ENCODE measurements at places on chromosomes 2 and 18. TPM values are rescaled to one million over a fixed set of nuclear protein-coding genes. Genes with fewer than 3 reads are reported as not detected.
A peak's percentile ranks its signal among the peaks of the same experiment; 100 is the strongest.

- H3K27me3 ChIP-seq, result no peaks in the 10 kb centered on the region
- no peak overlapping the region for H3K27ac ChIP-seq
- no peaks in the 10 kb centered on the region for H3K36me3 ChIP-seq
- no peak overlapping the region for H3K4me3 ChIP-seq
These were observed 47.4 kb downstream of the GREB1 start for GRCh38 chr2:11581124-11581796.

GRCh38 chr2:191593622-191594385 is 84.1 kb upstream of the NABP1 start:
- no peak for DNase-seq
- no peaks in the 10 kb centered on the region for H3K27me3 ChIP-seq
- H3K4me1 ChIP-seq, result no peaks in the 10 kb centered on the region
- H3K36me3 ChIP-seq, result no peaks in the 10 kb centered on the region

GCFC2 gene
- 30.3 TPM for total RNA-seq

GCKR gene
- total RNA-seq, result not detected

M1AP gene
- total RNA-seq, result 0.94 TPM

KCMF1 gene
- 32.6 TPM for total RNA-seq

DNA sequence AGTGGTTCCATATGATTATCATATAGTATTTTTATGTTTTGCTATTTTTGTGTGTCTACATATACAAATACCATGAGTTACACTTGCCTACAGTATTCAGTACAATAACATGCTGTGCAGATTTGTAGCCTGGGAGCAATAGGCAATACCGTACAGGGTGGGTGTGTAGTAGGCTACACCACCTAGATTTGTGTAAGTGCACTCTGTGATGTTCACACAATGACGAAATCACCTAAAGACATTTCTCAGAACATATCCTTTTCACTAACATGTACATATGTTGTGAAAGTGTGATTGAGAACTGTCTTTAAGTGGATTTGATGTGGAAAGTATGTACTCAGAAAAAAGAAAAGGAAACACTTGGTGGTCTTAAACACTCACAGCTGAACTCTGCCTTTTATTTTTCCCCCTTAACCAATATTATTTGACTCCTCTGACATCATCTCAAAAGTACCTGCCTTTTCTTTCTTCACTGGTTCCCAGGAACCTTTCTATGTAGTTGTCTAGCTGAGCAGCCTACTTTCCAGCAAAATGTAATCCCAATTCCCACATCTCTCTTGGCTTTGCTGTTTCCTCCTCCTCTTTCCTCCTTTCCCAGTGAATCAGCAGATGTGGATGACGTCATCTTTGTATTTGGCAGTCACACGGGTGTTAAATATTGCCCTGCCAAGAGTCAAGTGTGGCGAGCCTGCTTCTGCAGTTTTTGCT is 47.7 kb downstream of the OSBPL6 start:
- H3K36me3 ChIP-seq, result no peaks in the 10 kb centered on the region
- no peaks in the 10 kb centered on the region for H3K4me1 ChIP-seq
- no peak overlapping the region for H3K4me3 ChIP-seq
- H3K27me3 ChIP-seq, result no peaks in the 10 kb centered on the region
- no peak for DNase-seq

GRCh38 chr2:202149155-202149762 is 76.2 kb downstream of the KIAA2012 start:
- H3K4me1 ChIP-seq, result no peaks in the 10 kb centered on the region
- H3K27me3 ChIP-seq, result no peaks in the 10 kb centered on the region
- H3K27ac ChIP-seq, result no peak overlapping the region
- no peaks in the 10 kb centered on the region for H3K36me3 ChIP-seq
- DNase-seq, result no peak
- H3K4me3 ChIP-seq, result no peak overlapping the region

- H3K4me1 ChIP-seq, result peaks cover 56% of the 10 kb centered on the region
- no peak overlapping the region for H3K27ac ChIP-seq
- DNase-seq, result no peak
- H3K27me3 ChIP-seq, result no peaks in the 10 kb centered on the region
These were observed 190.4 kb upstream of the HDAC4 start for GRCh38 chr2:239590995-239591915.

DNA sequence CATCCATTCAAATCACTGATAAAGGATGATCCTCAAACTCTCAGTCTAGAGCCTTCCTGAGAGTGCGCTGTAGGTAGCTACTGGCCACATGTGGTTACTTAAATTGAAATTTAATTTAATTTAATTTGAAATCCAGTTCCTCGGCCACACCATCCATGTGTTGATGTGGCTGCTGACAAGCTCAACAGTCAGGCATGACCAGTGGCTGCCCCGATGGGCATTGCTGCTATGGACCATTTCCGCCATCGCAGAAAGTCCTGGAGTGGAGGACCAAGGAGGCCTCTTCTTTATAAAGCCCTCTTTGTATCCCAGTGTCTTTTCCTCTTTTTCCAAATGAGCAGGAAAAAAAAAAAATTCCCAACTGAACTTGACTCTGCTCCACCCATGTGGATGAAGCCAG is 100.6 kb downstream of the HDAC4 start:
- H3K27ac ChIP-seq, result no peak overlapping the region
- H3K27me3 ChIP-seq, result no peaks in the 10 kb centered on the region
- no peak overlapping the region for H3K4me3 ChIP-seq
- DNase-seq, result no peak
- peaks cover 100% of the 10 kb centered on the region for H3K4me1 ChIP-seq
- H3K36me3 ChIP-seq, result peaks cover 13% of the 10 kb centered on the region

- no peak overlapping the region for H3K4me3 ChIP-seq
- no peaks in the 10 kb centered on the region for H3K36me3 ChIP-seq
- DNase-seq, result no peak
- no peak overlapping the region for H3K27ac ChIP-seq
- no peaks in the 10 kb centered on the region for H3K27me3 ChIP-seq
- H3K4me1 ChIP-seq, result no peaks in the 10 kb centered on the region
These were observed 148.6 kb downstream of the B3GNT2 start for GRCh38 chr2:62344472-62344871.

GRCh38 chr18:36127836-36128529 is 1.2 kb downstream of the SLC39A6 start:
- H3K4me3 ChIP-seq, result peak overlapping the region; percentile 99
- H3K27ac ChIP-seq, result no peak overlapping the region
- H3K36me3 ChIP-seq, result peaks cover 5% of the 10 kb centered on the region
- H3K4me1 ChIP-seq, result peaks cover 27% of the 10 kb centered on the region

- DNase-seq, result no peak
- H3K27me3 ChIP-seq, result no peaks in the 10 kb centered on the region
- no peaks in the 10 kb centered on the region for H3K36me3 ChIP-seq
These were observed 124.7 kb upstream of the ZNF516 start for GRCh38 chr18:76619621-76620315.

GRCh38 chr2:202450785-202451184 is 74.7 kb downstream of the BMPR2 start:
- DNase-seq, result no peak
- no peak overlapping the region for H3K27ac ChIP-seq
- H3K27me3 ChIP-seq, result no peaks in the 10 kb centered on the region
- H3K36me3 ChIP-seq, result no peaks in the 10 kb centered on the region
- H3K4me1 ChIP-seq, result no peaks in the 10 kb centered on the region

GRCh38 chr2:205245652-205246051 is 436.6 kb upstream of the NRP2 start:
- no peaks in the 10 kb centered on the region for H3K4me1 ChIP-seq
- no peak overlapping the region for H3K27ac ChIP-seq
- H3K4me3 ChIP-seq, result no peak overlapping the region
- H3K36me3 ChIP-seq, result no peaks in the 10 kb centered on the region

CD28 gene
- 42.8 TPM for total RNA-seq

- DNase-seq, result no peak
- H3K4me3 ChIP-seq, result no peak overlapping the region
- H3K27ac ChIP-seq, result no peak overlapping the region
- no peaks in the 10 kb centered on the region for H3K27me3 ChIP-seq
- no peaks in the 10 kb centered on the region for H3K4me1 ChIP-seq
These were observed 42.4 kb upstream of the DDX18 start for GRCh38 chr2:117771969-117772630.

DNA sequence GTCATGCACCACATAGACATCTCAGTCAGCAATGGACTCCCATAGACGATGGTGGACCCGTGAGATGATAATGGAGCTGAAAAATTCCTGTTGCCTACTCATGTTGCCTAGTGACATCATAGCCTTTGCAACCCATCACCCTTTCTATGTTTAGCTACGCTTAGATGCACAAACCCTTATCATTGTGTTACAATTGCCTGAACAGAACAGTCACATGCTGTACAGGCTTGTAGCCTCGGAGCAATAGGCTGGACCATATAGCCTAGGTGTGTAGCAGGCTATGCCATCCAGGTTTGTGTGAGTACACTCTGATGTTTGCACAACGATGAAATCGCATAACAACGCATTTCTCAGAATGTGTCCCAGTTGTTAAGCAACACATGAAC is 221.6 kb downstream of the ALPK2 start:
- H3K4me3 ChIP-seq, result no peak overlapping the region
- DNase-seq, result no peak
- H3K4me1 ChIP-seq, result no peaks in the 10 kb centered on the region
- H3K36me3 ChIP-seq, result no peaks in the 10 kb centered on the region

- H3K27ac ChIP-seq, result no peak overlapping the region
- H3K4me1 ChIP-seq, result no peaks in the 10 kb centered on the region
- no peaks in the 10 kb centered on the region for H3K27me3 ChIP-seq
- DNase-seq, result no peak
- H3K4me3 ChIP-seq, result no peak overlapping the region
These were observed 48.4 kb upstream of the HAAO start for GRCh38 chr2:42840760-42841159.

DNA sequence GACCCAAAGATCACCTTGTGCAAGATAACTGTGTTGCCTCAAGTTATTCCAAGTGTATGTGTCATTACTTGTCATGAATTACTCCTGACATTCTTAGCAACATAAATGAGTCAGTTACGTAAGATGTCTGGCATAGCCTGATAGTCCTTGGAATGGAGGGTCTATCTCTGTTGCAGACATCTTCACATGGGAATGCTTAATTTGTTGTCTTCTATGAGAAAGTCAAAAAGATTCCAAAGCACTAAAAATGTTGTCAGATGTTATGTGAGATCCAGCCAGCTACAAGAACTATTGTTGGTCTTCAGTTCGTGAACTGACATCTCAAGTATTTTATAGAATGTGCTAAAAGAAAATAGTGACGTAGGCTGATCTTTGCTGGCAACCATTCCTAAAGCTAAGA is 178.2 kb upstream of the RASGRP3 start:
- no peak overlapping the region for H3K27ac ChIP-seq
- H3K27me3 ChIP-seq, result no peaks in the 10 kb centered on the region

DNA sequence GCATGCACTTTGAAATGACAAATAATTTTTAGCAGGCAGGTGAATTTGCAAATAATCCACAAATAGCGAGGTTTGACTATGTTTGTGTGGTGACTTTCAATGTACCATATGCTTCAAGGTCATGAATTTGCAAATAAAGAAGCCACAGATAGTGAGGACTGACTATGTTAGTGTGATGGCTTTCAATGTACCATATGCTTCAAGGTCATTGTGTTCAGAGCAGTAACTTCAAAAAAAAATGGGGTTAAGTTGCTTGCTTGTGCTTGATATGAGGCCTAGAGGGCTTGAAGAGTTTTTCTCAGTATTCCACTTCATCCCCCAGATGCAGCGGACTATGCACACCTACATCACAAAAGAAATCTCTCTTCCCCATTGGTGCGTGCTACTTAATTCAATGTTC is 602.9 kb upstream of the LRRTM4 start:
- no peak overlapping the region for H3K27ac ChIP-seq
- H3K27me3 ChIP-seq, result no peaks in the 10 kb centered on the region
- DNase-seq, result no peak
- H3K4me3 ChIP-seq, result no peak overlapping the region

DNA sequence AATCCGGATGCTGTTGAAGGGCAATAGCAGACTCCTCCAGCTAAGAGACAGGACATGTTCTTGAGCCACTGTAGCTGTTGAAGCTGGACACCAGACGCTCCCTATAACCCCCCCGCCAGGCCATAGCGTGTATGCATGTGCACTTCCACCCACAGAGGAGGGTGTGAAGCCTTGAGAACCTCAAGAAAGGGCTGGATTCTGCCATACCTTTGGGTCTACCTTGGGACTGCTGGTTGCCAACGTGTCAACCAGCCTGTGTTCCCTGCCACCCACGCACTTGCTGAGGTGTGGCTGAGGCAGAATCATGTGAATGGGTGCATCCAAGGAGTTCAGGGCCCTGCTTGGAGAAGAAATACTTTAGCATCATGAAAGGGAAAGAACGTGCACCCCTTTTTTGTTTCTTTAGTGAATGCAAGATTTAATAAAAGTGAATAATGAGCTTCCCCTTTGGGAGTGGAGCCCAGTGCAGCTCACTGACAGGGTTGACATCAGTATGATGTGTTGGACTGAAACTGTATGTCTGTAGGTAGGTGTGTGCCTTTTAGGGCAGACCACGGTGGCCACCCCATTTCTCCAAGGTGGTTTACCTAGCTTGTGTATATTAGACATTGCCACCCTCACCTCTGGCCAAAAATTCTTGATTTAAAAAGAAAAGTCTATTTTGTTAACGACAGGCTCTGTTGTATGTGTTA is 198.3 kb downstream of the MGAT5 start:
- H3K27ac ChIP-seq, result no peak overlapping the region
- H3K27me3 ChIP-seq, result no peaks in the 10 kb centered on the region
- DNase-seq, result no peak

IL1A gene
- 0.19 TPM for total RNA-seq

DNA sequence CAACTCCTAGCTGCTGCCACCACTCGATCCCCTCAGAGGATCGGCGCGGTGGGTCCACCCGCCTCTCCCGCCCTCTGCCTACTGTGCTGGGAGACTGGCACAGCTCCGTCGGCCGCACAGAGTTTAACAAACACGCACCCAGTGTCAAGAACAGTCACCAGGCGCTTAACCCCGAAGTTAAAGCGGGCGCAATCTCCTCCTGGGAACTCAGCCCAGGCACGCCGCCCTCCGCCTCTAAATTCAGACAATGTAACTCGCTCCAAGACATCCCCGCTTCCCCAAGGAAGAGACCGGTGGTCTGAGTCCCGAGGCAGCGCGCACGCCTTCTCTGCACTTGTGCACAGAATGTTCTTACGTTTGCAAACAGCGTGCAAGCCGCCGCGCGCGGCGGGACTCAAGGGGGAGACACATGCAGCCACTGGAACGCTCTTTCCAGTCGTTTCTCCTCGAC is 533 bp downstream of the CXCR4 start:
- peak; percentile 79 for DNase-seq
- H3K4me3 ChIP-seq, result peak overlapping the region; percentile 78
- no peaks in the 10 kb centered on the region for H3K27me3 ChIP-seq
- H3K4me1 ChIP-seq, result peaks cover 10% of the 10 kb centered on the region
- H3K36me3 ChIP-seq, result peaks cover 30% of the 10 kb centered on the region

DNA sequence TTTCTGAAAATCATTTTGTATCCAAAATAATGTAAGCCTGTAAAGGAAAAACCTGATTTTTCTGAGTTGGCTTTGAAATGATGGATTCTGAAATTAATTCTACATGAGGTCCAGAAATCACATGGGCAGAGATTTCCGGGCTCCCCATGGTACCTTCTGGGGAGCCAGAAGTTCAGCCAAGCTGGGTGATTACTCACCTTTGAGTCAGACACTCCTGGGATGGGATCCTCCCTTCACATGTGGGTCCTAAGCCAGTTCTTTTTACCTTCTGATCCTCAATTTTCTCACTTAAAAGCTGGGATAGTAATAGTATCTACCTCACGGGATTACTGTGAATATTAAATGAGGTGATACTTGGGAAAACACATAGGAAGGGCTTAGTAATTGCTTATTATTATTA is 179.8 kb upstream of the EPAS1 start:
- H3K36me3 ChIP-seq, result no peaks in the 10 kb centered on the region
- no peaks in the 10 kb centered on the region for H3K4me1 ChIP-seq
- H3K27me3 ChIP-seq, result no peaks in the 10 kb centered on the region
